ENCODE measurements at places on chromosomes 3 and 15.

DNA sequence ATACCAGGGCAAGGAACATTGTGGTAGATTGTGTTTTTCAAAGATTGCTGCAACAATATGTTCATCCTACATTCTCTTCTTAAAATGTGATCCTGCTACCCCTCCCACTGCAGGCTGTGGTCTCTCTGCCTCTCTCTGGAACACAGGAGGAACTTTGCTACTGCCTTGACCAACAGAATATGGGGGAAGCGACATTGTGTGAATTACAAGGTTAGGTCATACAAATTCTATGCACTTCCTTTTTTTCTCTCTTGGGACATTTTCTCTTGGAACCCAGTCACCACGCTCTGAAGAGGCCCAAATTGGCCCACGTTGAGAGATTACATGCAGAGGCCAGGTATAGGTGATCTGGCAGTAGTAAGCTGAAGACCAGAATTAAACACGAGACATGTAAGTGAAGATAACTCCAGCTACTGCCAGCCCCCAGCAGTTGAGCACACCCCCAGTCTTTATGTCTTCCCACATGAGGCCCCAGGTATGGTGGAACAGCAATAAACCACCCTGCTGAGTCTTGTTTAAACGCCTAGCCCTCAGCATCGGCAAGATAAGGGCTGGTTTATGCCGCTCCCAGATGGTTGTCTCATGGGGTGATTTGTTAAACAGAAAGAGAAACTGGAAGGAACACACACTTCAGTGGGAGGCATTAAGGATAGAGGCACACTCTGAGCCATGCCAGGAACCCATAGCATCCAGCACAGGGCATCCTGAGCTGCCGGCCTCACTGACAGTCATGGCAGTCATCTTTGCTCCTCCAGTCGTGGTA, 59.9 kb downstream of the FAM43A start:
- DNase-seq: no peak

DNA sequence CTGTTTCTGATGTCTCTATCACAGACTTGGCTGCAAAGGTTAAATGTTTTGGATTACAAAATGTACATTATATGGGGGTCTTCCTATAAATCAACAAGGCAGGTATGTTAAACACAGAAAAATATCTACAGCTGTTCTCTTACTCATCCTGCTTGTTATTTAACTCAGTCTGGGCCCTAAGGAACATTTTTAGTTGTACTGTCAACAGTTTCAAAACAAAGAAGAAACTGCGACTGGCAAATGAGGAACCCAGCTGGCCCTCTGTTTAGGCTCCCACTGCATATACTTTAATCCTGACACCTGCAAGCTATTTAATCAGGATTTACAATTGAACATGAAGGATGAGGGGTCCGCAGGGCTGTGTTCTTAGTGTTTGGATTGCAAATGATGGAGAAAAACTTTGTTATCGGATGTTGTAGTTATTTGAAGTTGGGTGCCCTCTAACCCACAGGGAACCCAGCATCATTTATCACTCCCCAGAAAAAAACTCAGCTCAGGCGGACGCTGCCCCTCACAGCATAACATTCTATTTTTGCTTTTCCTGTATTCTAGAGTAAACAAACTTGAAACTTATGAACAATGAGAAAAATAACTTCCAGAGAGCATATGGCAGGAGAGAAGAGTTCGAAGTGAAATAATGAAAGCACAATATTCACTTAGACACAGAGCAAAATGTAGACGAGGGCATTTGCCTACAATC, 91.2 kb downstream of the POLR2M start:
- no peak for DNase-seq

DNA sequence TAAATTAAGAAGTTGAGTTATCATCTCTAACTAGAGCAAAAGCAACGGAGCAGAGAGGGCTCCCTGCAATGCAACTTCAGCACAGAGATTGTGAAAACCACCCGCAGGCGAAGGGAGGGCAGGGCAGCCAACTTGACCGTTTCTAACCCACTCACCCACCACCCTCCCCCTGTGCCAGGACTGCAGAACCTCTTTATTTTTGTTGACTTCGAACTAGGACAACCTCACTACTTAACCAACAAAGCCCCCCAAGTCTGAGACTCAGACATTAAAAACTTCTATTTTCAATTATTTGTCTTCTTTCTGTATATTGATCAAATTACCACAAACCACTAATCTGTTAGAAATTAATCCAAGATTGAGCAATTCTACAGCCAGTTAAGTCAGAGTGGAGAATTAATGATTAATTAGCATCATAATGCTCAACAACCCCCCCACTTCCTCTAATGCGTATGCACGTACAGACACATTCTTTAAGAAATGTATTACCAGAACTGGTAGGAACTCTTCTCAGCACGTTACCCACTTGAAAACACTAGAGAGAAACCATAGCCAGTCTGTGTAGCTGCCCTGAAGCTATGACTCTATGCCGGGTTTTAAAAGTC, 2.0 kb downstream of the MGLL start:
- peak; percentile 93 for DNase-seq

DNA sequence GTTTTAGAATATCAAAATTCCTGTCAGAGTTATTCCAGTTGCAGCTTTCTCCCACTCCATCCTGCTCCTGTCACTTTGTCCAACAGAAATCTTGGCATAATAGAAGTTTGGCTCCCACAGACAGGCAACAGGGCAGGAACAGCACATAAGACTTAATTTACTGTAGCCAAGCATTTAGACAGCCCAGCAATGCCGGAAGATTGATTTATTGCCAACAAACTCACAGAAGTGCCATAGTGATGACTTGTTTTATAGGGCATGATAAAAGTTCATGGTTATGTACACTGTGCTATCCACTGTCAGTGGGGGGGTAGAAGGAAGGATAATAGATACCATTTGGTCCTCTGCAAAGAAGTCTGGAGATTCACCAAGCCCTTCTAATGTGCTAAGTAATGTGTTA, 98.3 kb upstream of the CBLB start:
- DNase-seq: no peak

- peak; percentile 69 for DNase-seq
These were observed 27.8 kb downstream of the CHP1 start for GRCh38 chr15:41258750-41259471.

- no peak for DNase-seq
These were observed 73.4 kb downstream of the CPN2 start for GRCh38 chr3:194277786-194278130.

- DNase-seq: no peak
These were observed 45.8 kb downstream of the SCN5A start for GRCh38 chr3:38603731-38604131.

DNA sequence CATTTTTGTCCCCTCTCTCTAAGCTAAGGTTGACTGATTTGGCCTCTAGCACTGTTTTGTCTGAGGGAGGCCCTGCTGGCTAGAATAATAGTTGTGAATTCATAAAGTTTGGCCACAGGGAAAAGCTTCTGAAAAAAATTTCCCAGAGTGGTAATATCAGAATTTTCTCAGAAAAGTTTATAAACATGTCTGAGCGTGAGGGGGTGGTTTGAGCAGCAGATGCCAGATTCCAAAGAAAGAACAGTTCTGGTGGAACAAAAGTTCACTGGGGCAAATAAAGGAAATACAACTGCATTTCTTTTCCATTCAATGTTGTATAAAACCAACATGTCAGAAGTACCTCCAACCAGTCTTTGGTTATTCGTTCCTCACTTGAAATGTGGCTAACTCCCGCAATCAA, 61.2 kb downstream of the CLDN1 start:
- DNase-seq: no peak

DNA sequence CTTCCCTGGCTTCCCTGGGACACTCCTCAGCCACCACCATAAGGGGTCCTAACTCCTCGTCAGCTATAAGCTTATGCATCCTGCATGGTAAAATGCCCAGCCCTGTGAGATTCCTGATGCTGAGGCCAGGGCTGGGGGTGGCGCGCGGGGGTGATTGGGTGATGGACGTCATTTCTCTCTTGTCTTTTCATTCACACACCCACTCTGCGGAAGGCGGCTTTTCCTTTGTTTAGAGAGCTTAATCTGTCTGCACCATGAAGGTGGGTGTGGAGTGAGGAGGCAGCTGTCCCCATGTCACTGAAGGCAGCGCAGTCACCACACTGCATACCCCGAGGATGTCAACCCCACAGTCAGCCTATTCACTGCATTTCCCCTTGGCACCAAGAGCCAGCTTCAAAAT, 110.0 kb upstream of the NSMCE3 start:
- DNase-seq: no peak

- no peak for DNase-seq
These were observed 116.0 kb downstream of the UACA start for GRCh38 chr15:70647396-70647795.

GRCh38 chr3:107674371-107674770, 151.6 kb downstream of the BBX start:
- DNase-seq: peak; percentile 64

DNA sequence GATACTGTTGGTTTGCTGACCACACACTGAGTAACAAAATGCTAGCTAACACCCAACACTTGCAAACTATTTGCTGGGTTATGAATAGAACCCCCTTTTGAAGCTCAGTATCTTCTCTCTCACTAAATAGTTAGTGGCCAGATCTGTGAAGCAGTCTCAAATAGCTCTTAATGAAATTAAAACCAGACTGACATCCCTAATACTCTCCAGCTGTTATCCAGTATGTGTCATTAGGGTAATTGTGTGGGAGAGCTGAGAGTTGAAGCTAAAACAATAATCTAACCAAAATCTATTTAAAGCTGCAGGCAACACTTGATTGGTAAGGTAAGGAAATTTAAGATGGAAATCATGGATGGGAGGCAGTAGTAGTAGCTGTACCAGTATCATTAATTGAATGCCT, 110.4 kb upstream of the RORA start:
- no peak for DNase-seq

GRCh38 chr15:93428150-93428549, 339.1 kb upstream of the RGMA start:
- DNase-seq: peak; percentile 61

DNA sequence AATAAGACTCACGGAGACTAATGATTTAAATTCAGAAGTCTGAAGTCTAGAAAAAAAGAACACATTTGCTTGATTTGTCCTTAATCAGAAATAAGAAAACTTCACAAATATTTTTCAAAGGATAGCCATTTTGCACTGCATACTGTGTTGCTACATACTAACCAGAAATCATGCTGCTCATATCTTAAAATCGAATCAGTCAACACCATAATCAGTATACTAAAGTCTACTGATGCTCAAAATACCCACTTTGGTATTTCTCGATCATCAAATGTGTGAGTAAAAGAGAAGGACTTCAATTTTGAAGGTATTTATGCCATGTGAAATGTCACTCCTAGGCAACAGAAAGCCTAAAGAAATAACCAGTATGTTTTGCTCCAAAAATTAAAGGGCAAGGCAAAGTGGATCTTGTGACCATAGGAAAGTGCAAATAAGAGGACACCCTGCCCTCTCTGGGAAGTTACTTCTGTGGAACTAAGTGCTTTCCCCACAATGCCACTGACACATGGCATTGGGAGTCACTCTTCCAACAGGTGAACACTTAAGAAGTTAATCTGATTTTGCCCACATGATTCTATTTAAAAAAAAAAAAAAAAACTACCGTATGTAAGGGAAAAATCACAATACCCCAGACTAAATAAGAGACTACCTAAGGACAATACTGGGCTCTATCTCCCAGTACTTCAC, 2.7 kb downstream of the LRIG1 start:
- DNase-seq: no peak

GRCh38 chr15:80106051-80106450, 46.6 kb downstream of the ZFAND6 start:
- no peak for DNase-seq

DNA sequence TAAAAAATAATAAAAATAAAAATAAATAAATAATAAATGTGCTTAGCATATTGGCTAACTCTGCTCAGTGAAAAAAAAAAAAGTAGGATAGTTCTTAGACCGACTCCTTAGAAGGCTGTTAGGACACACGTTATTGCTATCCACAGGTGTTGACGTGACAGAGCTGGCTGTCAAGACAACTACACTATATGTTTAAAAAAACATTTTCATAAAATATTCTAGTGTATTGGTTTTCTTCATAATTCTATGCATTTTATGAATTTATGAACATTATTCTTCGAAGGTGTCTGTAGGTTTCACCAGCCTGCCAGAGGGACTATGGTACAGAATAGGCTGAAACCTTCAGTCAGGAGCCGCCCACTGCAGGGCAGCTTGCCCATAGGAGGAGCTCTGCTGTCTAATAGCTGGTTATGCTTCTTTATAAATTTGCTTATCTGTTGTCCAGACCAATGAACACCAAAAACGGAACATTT, 9.2 kb downstream of the TM4SF1 start:
- peak; percentile 31 for DNase-seq

DNA sequence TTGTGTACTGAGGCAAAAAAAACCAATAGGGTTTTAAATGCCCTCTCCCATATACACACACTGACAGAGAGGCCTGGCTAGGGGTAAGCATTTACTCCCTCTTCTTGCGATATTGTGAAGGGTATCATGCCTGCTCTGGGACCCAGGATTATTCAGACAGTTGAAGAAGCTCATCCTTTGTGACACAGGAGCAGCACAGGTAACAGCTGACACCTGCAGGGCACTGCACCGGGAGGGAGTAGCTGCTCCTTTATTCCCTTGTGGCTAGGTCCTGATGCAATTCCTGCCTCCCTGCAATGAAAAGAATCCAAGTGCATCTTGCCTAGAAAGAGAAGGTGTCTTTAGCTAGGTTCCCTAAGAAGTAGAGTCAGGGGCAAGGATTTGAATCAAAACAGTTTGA, 23.4 kb downstream of the POMGNT2 start:
- DNase-seq: no peak

All from kidney tubule cell (primary cell).